ENCODE measurements at places on chromosomes 6 and 20.

DNA sequence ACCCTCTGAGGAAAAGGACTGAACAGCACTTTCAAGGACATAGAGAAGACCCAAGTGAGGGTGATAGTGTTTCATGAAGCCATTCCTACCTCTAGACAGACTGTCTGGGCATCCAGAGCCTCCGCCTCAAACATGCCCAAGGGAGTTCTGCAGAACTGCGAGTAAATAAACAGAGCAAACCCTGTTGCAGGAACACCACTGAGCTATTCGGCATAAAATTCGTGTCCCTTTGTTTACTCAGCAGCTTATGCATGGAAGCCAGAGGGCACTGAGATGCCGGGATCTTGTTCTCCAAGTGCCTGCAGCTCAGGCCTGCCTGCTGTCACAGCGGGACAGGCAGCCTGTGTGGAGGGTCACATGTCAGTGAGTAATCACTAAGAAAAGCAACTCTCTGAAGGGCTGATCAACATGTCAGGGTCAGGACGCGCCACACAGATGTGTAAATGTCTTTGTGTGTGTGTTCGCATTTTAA is 164.9 kb upstream of the HEY2 start:
- H3K27me3 ChIP-seq: no peaks in the 10 kb centered on the region
- no peak overlapping the region for H3K27ac ChIP-seq

DNA sequence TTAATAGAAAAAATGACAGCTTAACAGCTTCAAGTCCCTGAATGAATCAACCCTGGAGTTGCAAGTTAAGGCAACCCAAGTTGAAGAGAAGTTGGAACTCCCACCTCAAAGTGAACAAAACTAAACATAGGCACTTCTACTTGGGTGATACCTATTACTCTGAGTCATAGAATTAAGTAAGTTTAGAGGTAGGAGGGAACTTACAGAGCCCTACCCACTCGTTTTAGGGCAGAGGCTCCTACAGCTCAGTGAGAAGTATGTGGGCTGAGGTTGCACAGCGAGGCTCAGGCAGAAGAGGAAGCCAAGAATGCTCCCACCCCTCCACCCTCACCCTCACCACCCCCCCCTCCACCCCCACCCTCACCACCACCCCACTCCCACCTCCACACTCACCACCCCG is 42.2 kb downstream of the NFATC2 start:
- no peak overlapping the region for H3K27ac ChIP-seq
- H3K4me3 ChIP-seq: no peak overlapping the region
- no peaks in the 10 kb centered on the region for H3K36me3 ChIP-seq
- DNase-seq: peak; percentile 38

DNA sequence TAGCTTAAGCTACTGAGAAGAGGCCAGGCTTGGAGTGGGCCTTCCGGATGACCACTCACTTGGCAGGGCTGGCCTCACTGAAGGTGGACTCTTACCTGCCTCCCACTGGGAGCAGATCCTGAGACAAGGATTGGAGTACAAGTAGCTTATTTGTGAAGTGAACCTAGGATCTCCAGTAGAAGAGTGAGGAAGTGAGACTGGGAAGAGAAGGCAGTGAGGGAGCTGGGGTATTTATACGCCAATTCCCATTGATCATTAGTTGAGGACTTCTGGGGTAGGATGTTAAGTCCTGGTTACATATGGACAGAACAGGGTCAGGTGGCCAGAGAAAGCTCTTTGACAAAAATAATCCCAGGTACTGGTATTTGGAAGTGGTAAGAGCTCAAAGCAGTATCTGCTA is 32.3 kb upstream of the RNF24 start:
- no peak overlapping the region for H3K4me3 ChIP-seq
- H3K4me1 ChIP-seq: peaks cover 11% of the 10 kb centered on the region
- no peaks in the 10 kb centered on the region for H3K27me3 ChIP-seq
- H3K27ac ChIP-seq: no peak overlapping the region
- DNase-seq: no peak

DNA sequence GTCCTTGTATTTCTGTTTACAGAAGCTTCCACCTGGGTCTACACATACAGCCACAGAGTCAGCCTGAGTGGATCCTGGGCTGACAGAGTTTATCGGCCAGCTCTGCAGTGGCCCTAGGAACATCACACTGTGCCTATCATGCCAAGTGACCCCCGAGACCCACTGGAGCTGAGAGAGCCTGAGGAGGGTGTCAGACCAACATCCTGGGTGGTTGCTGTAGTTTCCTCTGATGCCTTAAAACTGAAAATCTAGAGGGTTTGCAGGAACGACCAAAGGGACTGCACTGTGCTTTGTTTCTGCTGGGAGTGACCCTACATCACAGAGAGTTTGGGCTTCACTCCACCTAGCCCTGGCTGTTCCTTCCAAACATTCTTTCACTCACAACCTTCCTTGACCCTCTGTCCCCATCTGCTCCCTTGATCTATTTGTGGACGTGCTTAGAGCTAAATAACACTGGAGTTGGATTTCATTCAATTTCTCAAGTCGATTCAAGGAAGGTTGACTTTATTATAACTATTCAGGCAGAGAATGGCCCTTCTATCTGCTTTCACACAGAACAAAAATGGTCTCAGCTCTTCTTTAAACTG is 18.1 kb downstream of the MYLK4 start:
- H3K27me3 ChIP-seq: no peaks in the 10 kb centered on the region
- no peak overlapping the region for H3K4me3 ChIP-seq
- no peaks in the 10 kb centered on the region for H3K36me3 ChIP-seq
- no peak for DNase-seq

DNA sequence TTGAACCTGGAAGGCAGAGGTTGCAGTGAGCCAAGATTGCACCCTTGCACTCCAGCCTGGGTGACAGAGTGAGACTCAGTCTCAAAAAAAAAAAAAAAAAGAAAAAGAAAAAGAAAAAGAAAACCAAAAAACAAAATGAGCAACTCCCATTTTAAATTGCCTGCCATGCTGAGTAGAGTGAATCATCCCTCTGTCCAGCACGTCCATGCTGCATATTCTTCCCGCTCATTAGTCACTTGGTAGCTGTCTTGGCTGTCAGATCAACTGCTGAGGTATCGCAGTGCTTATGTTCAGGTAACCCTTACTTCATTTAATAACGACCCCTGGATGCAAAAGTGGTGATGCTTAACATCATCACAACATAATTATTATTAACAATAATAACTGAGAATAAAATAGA is 72.6 kb upstream of the RNF24 start:
- peaks cover 75% of the 10 kb centered on the region for H3K4me1 ChIP-seq
- H3K27ac ChIP-seq: no peak overlapping the region
- no peak overlapping the region for H3K4me3 ChIP-seq

GRCh38 chr6:168078943-168079405 is at the start of gene FRMD1:
Gene FRMD1, minus strand, starts transcription at chr6:168079212. Its CDS starts 118 bp downstream, at chr6:168079094.
- no peaks in the 10 kb centered on the region for H3K27me3 ChIP-seq
- H3K4me3 ChIP-seq: no peak within 1 kb of the TSS
- H3K36me3 ChIP-seq: no peaks in the 10 kb centered on the region

DNA sequence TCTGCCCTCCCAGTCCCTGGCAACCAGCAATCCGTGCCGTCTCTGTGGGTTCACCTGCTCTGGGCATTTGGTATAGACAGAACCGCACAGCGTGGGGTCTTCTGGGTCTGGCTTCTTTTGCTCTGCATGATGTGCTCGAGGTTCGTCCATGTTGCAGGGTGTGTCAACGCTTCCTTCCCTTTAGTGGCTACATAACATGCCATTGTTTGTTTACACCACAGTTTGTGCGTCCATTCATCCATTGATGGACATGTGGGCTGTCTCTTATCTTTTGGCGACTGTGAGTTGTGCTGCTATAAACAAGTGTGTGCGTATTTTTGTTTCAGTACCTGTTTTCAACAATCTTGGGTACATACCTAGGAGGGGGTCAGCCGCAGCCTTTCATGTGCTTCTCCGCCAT is 149.5 kb upstream of the RPS6KA2 start:
- H3K27me3 ChIP-seq: no peaks in the 10 kb centered on the region
- no peak for DNase-seq
- H3K4me1 ChIP-seq: no peaks in the 10 kb centered on the region
- H3K27ac ChIP-seq: no peak overlapping the region

DNA sequence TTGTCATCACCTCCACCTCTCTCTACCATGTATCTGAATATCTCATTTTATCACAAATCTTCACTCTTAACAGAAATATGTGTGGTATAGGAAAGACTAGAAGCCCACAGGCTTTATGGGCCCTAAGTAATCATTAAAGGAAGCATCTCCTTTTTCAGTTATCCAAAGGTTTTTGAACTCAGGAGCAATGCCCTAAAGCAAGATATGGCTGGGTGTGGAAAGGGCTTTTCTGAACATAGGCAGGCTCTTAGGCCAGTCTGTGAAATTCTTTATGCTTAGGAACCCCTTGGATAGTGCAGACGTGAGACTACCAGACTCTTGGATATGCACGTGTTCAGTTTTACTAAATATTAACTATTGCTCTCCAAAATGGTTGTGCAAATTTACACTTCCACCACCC is 99.5 kb downstream of the ADTRP start:
- H3K4me1 ChIP-seq: no peaks in the 10 kb centered on the region
- no peaks in the 10 kb centered on the region for H3K36me3 ChIP-seq
- no peaks in the 10 kb centered on the region for H3K27me3 ChIP-seq

GRCh38 chr6:152218887-152219286 is 411.4 kb downstream of the ESR1 start:
- no peaks in the 10 kb centered on the region for H3K4me1 ChIP-seq
- H3K27me3 ChIP-seq: no peaks in the 10 kb centered on the region
- peaks cover 86% of the 10 kb centered on the region for H3K36me3 ChIP-seq
- H3K4me3 ChIP-seq: no peak overlapping the region

GRCh38 chr6:48766349-48766748 is 655.4 kb upstream of the PTCHD4 start:
- no peak overlapping the region for H3K27ac ChIP-seq
- no peak overlapping the region for H3K4me3 ChIP-seq
- no peak for DNase-seq
- H3K4me1 ChIP-seq: no peaks in the 10 kb centered on the region

DNA sequence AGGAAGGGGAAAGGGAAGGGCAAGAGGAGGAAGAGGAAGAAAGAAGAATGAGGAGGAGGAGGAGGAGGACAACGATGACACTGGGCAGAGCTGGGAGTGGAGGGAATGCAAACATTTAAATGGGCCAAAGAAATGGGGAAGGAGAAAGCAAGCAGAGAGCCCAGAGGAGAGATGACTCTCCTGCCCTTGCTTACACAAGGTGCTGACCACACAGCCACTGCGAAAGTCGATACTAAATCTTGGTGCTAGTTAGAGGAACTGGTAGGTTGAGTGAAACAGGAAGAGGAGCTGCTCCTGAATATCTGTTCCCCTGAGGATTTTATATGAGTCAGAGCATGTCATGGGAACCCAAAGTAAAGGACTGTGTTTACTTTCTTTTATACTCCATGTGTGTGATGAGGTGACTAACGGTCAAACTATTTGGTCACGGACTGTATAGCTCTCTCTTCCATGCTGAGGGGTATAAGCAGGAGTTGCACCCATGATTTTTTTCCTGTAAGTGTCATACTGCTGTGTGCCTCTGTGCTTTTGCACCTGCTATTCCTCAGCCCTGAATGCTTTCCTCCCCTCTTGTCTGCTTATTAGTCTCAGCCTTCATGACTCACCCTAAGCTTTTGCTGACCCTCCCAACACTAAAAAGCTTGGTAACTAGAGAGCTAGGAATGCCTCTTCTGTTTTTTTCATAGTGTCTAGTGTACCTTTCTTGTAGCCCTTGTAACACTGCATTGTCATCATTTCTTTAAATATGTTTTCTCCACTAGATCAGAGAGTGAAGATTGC is 9.5 kb upstream of the PAQR8 start:
- peaks cover 34% of the 10 kb centered on the region for H3K4me1 ChIP-seq
- H3K4me3 ChIP-seq: peak overlapping the region; percentile 61
- peak; percentile 93 for DNase-seq
- H3K27ac ChIP-seq: peak overlapping the region; percentile 81

DNA sequence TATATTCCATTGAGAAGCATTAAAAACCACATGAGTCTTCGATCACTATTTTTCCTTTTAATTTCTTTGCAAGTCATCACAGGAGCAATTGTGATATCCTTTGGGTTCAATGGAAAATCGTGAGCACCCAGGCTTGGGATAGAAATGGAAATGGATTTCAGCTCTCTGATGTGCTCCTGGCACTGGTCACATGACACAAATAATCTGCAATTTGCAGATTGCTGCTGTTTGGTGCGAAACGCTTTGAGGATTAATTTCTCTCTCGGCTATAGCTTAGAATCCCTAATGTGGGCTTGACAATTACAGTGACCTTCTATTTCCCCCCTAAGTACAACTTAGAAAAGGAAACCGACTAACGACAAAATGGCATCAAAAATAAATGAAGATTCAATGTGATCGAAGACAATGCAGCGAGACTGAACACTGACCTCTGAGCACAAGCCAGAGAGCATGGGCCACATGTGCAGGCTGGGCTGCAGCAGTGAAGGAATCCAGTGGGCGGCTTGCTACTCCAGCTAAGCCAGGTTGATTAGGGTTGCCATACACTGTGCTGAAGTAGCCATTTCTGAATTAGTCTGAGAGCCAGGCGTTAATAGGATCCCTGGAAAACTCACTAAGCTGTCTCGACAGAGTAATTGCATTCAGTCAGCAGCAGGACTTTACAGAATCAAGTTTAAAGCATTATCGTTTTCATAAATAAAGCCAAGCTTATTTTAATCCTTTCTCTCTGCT is 301.8 kb upstream of the AGPAT4 start:
- H3K4me1 ChIP-seq: no peaks in the 10 kb centered on the region
- no peak overlapping the region for H3K4me3 ChIP-seq

DNA sequence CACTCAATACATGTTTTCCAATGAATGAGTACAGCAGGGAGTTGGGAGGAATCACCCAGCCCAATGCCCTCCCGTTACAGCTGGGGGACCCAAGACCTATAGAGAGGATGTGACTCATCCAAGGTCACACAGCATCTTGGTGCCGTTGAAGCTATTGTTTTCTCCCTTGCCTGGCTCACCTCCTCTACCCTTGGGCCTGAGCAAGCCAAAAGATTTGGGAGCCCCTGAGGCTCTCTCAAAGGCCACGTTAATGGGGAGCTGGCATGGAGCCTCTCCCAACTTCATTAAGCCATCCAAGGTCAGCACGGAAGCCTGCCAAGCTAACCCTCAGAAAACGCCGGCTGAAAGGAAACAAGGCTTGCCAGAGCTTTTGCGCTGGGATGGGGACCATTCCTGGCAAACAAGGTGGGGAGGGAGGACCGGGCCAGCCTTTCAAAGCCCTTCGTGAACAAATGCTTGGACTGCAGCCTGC is 30.4 kb downstream of the KCNB1 start:
- DNase-seq: no peak
- H3K27me3 ChIP-seq: no peaks in the 10 kb centered on the region
- no peaks in the 10 kb centered on the region for H3K36me3 ChIP-seq
- H3K27ac ChIP-seq: no peak overlapping the region
- H3K4me1 ChIP-seq: no peaks in the 10 kb centered on the region

- no peak overlapping the region for H3K4me3 ChIP-seq
- DNase-seq: no peak
- no peaks in the 10 kb centered on the region for H3K4me1 ChIP-seq
- H3K36me3 ChIP-seq: no peaks in the 10 kb centered on the region
These were observed 9.9 kb downstream of the BAG2 start for GRCh38 chr6:57182017-57182432.

DNA sequence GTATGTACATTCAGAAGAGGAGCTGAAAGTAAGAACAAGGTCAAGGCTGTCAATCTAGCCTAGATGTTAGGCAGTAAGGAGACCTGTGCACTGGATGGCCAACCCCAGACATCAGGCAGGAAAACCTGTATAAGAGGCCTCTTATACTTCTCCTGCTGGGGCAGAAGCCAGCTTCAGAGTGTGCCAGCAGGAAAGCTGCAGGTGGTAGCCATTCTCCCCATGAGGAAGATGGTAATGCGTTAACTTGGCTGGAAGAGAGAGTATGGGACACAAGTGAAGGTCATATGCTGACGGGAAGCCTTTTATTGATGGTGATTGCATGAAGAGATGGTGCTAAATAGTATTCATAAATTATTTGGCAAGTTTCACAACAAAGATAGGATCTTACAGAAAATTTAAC is 20.6 kb downstream of the NHLRC1 start:
- H3K4me1 ChIP-seq: no peaks in the 10 kb centered on the region
- no peak for DNase-seq
- H3K27ac ChIP-seq: no peak overlapping the region
